Uterus (tissue), 4 donors: ENCODE measurements at places on chromosomes 5 and 9.

- no peak for DNase-seq
Observed at GRCh38 chr5:131496400-131496713, 138.7 kb downstream of the RAPGEF6 start.

GRCh38 chr5:98072921-98073320 is 700.5 kb upstream of the RGMB start:
- no peak for DNase-seq

DNA sequence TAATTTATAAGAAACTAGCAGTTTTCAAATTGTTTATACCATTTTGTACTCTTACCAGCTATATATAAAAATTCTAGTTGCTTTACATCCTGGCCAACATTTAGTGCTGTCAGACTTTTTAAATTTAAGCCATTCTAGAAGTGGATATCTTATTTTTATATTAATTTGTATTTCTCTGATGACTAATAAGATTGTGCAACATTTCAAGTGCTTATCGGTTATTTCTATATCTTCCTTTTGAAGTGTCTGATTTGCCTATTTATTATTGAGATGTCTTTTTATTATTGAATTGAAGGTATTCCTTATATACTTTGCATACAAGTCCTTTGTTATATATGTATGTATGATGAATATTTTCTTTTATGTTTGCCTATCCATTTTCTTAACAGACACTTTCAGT is 324.0 kb downstream of the ELAVL2 start:
- no peak for DNase-seq

GRCh38 chr5:26802944-26803343 is 235.4 kb downstream of the CDH9 start:
- DNase-seq = no peak

- no peak for DNase-seq
Observed at GRCh38 chr9:99466104-99466503, 244.0 kb downstream of the SEC61B start.

GRCh38 chr5:57157666-57158065 is 16.2 kb upstream of the GPBP1 start:
- no peak for DNase-seq

- DNase-seq = no peak
Observed at GRCh38 chr5:90897618-90898017, 339.0 kb downstream of the ADGRV1 start.

GRCh38 chr9:128503870-128504269 is 649 bp upstream of the GLE1 start:
- peak; percentile 28 for DNase-seq

- DNase-seq = no peak
Observed at GRCh38 chr5:133261993-133262392, 210.2 kb downstream of the HSPA4 start.

- DNase-seq = no peak
Observed at GRCh38 chr5:180670586-180671359, 21.4 kb upstream of the FLT4 start.

- DNase-seq = no peak
Observed at GRCh38 chr5:125720348-125720685, 702.9 kb upstream of the GRAMD2B start.

DNA sequence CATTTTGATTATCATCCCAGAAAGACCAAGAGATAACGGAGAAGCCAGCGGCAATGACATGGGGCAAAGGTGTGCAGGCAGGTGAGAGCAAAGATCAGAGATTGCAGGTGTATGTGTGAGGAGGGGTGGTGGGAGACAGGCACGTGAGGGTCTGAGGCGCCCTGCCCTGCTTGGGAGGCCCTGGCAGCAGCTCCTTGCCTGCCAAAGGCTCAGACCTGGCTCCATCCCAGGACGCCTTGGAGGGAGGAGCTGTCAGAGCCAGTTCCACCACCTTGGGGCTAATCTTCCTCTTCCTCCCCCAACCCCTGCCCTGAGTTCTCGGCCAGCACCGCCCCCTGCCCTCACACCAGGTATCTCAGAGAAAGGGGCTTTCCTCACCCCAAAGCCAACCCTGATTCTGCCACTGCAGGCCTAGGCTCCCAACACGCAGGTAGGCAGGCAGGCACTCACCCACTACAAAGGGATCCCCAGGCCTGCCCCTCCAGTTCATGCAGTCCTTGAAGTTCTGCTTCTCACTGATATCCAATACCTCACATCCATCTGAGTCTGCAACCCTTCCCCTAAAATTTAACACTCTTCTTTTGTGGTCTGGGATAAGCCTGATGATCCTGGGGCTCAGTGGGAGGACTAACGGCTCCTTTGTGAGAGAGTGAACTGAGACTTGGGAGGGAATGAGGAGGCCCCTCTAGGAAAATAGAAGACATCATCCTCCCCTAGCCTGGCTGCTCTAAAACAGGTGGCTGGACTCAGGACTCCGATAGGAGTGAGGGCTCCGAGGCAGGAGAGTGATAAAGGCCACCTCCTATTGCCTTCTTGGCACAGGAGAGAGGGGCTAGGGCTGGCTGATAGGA is 1.8 kb downstream of the AQP3 start:
- DNase-seq = no peak

DNA sequence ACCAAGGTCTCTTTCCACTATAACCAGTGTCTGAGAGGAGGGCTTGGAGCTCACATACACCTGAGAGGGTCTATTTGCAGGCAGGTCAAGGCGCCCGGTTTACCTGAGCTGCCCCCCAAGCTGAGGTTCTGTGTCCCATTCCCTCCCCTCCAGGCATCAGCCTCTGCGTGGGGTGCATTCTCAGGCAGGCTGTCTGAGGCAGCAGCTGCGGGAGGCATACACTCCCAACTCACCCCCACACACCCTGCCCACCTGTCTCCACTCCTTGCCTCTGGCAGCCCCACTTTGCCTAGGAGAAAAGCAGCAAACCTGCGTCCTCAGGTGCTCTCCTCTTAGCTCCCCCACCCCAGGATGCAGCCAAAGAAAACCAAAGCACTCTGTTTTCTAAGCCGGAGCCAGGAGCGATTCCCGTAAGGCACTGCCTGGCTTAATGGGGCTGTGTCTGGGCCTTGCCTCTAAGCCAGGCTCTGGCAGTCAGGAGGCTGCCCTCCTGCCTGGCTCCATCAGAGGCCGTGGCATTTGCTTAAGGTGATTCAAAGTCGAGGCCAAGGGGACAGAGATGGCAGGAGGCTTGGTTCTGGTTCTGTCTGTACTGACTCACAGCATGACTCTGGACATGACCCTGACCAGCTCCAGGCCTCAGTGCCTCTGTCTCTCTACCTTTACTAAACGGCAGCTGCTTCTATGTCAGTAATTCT is 139.2 kb upstream of the TRIM32 start:
- DNase-seq = no peak
